ENCODE measurements at places on chromosomes 4 and X.

DNA sequence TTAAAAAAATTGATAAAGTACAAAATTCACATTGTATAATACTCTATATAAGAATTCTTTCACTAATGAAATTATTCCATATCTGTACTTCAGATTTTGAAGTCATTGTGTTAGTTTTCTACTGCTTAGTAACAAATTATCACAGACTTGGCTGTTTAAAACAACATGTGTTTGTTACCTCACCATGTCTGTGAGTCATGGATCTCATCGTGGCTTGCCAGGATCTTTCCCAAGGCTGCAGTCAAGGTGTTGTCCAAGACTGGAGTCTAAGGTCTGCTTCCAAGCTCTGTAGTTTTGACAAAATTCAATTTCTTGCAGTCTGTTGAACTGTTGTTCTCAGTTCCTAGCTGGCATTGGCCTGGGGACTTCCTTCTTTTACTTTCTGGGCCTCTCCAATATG, 1286.9 kb downstream of the ADGRL3 start:
- no peak for DNase-seq

GRCh38 chr4:96775501-96775900, 935.6 kb downstream of the PDHA2 start:
- no peak for DNase-seq

GRCh38 chr4:10008609-10009005, 12.7 kb downstream of the SLC2A9 start:
- DNase-seq: no peak

- no peak for DNase-seq
Measured at GRCh38 chrX:54093571-54093970, 49.3 kb upstream of the PHF8 start.

DNA sequence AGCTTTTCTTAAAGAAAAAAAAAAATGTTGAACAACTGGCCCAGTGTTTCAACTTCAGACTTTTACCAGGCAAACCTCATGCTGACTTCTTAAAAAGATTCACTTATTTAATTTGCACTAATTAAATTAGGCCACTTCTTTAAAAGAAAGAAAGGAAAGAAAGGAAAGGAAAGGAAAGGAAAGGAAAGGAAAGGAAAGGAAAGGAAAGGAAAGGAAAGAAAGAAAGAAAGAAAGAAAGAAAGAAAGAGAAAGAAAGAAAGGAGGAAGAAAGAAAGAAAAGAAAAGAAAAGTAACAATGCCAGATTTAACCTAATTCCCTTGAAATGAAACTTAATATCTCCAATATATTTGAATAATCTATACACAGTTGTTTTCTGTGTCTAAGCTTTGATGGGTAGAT, 71.4 kb upstream of the PRPS2 start:
- DNase-seq: no peak

GRCh38 chrX:119757979-119758730, at the start of gene SOWAHD:
Gene SOWAHD (plus strand): TSS chrX:119758588. CDS start chrX:119758668, 80 bp downstream.
- no peak for DNase-seq

- DNase-seq: no peak
Measured at GRCh38 chr4:113303315-113303714, 253.9 kb downstream of the ANK2 start.

- no peak for DNase-seq
Measured at GRCh38 chrX:110698696-110699095, 96.9 kb downstream of the CHRDL1 start.

DNA sequence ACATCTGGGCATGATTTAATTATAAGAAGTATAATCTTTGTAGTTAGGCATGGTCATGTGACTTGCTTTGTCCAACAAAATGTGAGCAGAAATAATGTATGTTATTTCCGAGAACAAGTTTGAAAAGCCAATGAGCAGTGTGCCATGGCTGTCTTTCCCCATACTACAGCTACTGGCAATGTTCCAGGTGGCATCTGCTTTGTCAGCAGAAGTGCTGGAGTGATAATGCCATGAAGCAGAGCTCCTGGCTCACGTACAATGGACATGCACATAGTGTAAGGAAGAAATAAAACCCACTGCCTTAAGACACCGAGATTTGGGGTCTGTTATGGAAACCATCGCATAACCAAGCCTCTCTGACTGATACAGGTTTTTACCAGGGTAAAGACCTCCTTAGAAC, 212.6 kb upstream of the RASGEF1B start:
- no peak for DNase-seq

GRCh38 chrX:13093529-13094140, 49.2 kb upstream of the FAM9C start:
- no peak for DNase-seq

DNA sequence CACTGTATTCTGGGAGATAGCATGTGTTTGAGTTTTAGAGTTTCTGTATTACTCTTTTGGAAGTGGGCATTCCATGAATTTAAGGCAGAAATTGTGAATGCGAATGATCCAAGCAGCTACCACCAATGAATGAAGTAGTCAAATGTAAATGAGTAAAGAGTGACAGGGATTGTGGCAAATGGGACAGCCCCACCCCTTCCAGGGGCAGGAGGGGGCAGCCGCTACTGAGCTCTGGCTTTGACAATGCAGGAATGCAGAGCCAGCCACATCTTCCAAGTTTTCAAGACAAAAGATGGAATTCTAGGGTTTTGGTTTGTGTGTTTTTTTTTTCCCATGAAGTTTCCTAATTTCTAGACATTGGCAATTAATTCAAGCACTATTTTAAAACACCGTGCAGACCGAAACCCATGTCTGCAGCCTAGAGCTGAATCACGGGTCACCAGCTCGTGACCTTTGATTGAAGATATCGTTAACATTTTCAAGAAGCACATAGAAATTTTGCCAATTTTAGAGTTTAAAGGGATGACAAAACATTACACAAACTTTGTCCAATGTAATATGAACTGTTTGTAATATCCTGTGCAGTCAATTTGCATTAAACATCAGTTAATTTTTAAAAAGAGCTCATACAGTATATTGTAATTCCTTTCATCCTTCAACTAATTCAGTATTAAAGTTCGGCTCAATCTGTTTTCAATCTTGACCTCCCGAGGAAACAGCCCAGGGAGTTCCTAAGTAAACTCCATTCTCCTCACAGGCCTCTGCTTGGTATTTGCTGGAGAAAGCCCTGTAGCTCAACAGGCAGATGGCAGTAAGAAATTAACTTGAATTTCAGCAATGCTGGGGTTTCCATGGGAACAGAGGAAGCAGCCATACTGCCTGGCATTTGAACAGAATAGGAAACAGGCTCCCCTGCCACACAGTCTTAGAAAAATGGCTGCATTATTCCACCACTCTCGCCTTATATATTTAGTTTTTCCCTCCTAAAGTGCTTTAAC, 83.4 kb downstream of the UCHL1 start:
- DNase-seq: no peak

DNA sequence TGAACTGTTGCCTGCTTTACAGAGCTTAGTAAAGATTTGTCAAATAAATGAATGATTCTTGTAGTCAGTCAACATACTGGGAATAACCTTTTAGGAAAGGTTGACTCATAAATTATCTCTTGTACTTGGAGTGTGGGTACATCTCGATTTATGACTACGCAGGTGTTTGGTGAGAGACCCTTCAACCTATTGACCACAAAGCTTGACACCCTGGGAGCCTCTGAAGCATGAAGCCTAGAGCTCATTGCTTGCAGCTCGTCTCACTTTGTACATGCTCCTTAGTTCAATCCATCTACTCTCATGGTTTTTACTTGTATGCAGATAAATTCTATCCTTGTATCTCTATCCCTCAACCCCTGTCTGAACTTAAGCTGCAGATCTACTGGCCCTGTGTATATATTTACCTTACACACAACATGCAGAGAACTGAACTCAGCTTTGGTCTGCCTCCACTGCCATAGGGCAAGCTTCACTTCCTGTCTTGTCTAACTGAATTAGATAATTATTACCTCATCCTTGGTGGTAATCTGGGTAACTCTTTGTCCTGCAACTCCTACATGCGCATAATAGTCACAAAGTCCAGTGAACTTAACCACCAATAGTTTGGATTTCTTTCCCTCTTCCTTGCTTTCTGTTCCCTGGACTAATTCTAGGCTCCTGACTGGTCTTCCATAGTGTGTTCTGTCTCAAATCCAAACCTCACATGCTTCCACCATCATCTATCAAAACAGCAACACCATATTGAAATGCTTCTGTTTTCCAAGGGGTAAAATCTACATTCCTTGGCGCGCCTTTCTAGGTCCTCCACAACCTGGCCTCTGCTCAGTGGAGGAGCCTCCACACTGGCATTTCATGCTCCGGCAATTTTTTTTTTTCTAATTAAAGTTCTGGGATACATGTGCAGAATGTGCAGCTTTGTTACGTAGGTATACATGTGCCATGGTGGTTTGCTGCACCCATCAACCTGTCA, 32.2 kb upstream of the FAT1 start:
- no peak for DNase-seq

GRCh38 chrX:1912193-1912592, 297.3 kb downstream of the ASMT start:
- no peak for DNase-seq

Measured in SHP77 (cell line).